Activated CD8-positive, alpha-beta memory T cell treated with anti-CD3 and anti-CD28 coated beads, Interleukin-2, amount 50 U/mL, for 4 hours (primary cell): ENCODE measurements at places on chromosomes 6 and 20.

DNA sequence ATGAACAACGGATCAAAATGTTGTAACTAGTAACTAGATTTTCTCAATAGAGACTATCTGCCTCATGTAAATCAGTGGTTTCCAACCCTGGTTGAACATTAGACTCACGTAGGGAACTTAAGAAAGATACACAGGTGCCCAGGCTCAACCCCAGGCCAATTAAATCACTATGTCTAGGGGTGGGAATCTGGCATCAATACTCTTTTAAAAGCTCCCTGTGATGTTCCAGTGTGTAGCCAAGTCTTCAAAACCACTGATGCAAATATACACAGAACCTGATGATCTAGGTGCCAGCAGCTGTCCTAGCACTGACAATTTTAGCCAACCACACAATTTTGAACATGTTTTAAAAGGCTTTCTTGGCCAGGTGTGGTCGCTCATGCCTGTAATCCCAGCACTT is 128.7 kb downstream of the TBC1D32 start:
- DNase-seq: no peak

DNA sequence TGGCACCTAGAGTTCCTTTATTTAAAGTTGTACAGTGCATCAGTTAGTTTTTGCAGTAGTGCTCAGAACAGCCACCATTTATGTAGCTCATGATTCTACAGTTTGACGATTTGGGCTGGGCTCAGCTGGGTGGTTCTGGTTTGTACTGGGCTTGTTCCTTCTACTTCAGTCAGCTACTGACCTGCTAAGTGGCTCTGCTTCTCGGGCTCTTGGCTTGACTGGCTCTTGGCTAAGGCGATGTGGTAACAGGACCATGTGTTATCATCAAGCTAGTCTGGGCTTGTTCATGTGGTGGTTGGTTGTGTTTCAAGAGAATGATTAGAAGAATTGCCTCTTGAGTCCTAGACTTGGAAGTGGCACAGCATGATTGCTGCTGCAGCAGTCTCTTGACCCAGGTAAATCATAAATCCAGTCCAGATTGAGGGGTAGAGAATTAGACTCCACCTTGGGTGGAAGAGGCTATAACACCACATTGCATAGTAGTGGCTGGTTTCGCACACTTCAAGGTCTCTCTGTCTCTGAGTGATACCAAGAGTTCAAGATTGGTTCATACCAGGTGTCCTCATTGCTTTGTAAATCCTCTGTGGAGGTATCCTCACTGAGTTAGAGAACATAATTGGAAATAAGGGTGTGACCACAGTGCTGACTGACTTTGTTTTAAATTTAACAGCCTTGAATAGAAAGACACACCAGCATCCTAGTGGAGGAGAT is 253.0 kb downstream of the ARID1B start:
- DNase-seq: no peak

GRCh38 chr6:99736302-99736701 is 129.7 kb downstream of the PRDM13 start:
- DNase-seq: no peak

- no peak for DNase-seq
Observed at GRCh38 chr20:10543480-10543879, 108.4 kb downstream of the SLX4IP start.
